ENCODE measurements at places on chromosomes 5 and 9. TPM values are rescaled to one million over a fixed set of nuclear protein-coding genes. Genes with fewer than 3 reads are reported as not detected.
A peak's percentile ranks its signal among the peaks of the same experiment; 100 is the strongest.

DNA sequence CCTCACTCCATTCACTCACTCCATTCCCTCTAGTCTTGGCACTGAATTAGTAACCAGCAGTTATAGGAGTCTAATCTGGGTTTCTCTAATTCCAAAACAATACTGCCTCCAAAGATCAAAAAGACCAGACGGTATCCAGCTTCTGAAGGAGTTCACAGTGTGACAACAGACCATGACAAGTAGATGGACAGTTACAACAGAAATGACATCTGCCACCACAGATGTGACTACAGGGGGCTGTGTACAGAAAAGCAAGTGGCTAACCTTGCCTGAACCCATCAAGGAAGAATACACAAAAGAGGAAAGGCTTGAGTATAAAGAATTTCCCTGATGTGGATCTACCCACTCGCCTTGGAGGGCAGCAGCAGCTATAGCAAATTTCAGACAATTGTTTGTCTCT, 112.4 kb downstream of the ACTL7B start:
- DNase-seq, result no peak

DNA sequence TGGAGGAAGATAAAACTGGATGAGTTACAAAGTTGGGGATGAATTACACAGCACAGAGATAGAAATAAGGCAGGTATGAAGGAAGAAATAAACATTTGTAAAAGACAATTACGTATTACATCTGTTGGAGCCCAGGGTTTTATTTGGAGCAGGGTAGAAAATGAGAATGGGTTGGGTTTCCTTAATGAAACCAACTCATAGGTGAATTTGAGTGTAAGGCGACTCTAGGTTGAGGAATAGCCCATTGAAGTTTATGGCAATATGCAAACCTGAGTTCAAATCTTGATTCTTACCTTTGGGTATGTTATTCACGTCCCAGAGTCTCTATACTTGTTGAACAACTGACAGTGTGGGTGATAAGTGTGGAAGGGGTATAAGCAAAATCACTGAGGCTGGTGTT, 422.3 kb upstream of the WWC1 start:
- DNase-seq, result no peak

DNA sequence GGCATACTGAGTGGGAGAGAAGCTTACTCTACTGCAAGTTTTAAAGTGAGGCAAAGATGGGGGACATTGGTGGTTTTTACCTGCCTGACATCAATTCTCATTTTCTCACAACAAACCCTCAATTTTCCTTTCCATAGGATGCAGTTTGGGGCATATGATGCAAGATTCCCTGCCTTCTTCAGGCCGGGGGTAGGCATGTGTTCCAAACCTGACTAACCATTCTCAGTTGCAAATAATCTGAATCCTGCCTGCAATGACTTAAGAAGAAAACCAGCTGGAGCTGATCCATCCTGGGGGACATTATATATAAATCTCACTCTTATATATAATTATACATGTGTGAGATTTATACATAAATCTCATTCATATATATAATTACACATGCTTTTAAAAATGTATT, 223.6 kb upstream of the EFNA5 start:
- no peak for DNase-seq

CCDC192 gene
- total RNA-seq, result not detected

CEL gene
- 0.48 TPM for total RNA-seq

DNA sequence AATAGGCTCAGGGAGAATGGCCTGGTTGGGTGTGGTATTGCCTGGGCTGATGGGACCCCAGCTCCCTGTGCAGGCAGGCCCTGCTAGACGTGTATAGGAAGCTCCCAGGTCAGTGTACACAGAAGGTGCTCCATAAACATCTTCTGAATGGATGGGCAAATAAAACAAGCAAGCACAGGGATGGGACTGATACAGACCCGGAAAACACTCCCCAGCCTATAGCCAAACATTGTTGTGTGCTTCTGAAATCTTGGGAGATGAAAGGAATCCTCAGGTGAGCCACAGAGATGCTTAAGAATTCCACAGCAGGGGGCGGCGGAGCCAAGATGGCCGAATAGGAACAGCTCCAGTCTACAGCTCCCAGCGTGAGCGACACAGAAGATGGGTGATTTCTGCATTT, 151.8 kb downstream of the ENTREP1 start:
- no peak for DNase-seq

C9orf50 gene
- total RNA-seq, result not detected

DNA sequence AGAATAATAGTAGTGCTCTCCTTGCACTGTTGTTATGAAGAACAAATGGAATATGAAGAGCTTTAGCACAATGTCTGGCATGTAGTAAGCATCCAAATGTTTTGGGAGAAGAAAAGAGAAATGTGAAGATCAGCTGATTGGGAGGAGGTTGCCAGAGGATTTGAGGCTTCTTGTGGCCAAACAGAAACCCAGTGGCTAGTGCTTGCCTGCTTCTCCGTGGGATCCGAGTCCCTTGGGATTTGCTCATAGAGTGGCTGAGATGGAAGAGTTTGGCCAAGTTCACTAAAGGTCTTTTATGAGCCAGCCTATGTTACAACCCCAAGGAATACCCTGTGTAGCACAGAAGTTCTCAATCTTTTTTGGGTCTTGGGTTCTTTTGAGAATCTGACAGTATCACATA, 86.0 kb downstream of the ANGPTL2 start:
- DNase-seq, result no peak

SGCD gene
- total RNA-seq, result 15.6 TPM

GRCh38 chr9:114953959-114954358, 23.6 kb upstream of the TNFSF8 start:
- peak; percentile 36 for DNase-seq

DNA sequence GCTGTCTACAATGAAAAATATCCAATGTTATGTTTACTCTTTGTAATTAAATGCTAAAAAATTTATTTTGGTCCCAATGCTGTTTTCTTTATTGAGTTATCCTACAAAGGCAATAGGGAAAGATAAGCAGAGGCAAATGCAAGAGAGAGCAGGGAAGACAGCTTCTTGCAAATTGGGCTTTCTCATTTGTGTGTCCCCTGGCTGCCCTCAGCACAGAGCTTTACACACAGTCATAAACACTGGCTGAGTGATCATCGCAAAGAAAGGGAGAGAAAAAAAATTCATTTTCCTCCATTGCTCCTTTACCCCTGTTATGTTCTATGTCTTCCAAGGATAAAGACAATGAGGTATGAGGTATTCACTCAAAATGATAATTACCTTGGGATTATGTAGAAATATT, 2.3 kb upstream of the TSSK1B start:
- DNase-seq, result no peak

NUDT2 gene
- 19.8 TPM for total RNA-seq

NR5A1 gene
- total RNA-seq, result 303 TPM

DNA sequence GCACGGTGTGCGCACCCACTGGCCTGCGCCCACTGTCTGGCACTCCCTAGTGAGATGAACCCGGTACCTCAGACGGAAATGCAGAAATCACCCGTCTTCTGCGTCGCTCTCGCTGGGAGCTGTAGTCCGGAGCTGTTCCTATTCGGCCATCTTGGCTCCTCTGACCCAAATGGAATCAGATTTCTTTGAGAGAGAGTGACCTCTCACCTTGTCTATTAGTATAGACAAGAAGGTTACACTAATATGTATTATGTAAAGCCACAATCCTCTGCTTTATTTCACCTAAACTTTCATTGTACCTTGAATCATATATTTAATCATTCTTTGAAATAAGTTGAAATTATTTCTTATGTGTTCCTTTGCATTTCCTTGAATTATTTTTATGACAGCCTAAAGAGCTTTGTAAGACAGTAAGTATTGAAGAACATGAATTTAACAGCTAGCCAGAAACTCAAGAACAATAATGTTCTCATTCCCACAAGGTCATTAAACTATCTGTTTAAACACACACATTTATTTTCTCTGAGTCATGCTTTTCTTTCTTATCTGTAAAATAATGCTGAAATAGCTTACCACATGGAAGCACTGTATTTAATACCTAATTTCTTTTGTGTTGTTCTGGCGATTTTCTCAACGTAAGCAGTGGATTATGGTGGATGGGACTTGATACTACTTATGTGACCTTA, 91.8 kb upstream of the DMRTA1 start:
- no peak for DNase-seq

- peak; percentile 65 for DNase-seq
These were observed 79.0 kb downstream of the GLDC start for GRCh38 chr9:6566409-6567139.

- no peak for DNase-seq
These were observed 117.5 kb upstream of the CXCL14 start for GRCh38 chr5:135696317-135696716.

ANXA1 gene
- total RNA-seq, result 16.5 TPM

GRCh38 chr5:26553079-26553478, 485.3 kb downstream of the CDH9 start:
- DNase-seq, result no peak

DNA sequence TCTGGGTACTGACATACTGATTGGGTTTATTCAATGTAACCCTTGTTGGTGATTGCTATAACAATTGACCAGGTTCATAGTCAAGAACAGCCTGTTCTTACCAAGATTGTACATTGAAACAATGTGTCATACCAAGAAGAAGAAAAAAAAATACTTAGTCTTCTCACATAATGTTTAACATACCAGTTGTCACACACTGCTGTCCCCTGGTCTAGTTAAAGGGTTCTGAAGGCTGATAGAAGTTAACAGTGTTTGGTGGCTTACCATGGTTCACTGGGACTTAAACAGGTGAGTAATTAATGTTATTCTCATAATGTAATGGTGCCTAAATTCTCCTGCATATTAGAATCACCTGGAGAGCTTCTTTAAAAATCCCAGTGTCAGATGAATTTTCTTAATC, 18.5 kb upstream of the CDC42SE2 start:
- no peak for DNase-seq

- DNase-seq, result no peak
These were observed 8.5 kb upstream of the TGFBR1 start for GRCh38 chr9:99096409-99096808.

DNA sequence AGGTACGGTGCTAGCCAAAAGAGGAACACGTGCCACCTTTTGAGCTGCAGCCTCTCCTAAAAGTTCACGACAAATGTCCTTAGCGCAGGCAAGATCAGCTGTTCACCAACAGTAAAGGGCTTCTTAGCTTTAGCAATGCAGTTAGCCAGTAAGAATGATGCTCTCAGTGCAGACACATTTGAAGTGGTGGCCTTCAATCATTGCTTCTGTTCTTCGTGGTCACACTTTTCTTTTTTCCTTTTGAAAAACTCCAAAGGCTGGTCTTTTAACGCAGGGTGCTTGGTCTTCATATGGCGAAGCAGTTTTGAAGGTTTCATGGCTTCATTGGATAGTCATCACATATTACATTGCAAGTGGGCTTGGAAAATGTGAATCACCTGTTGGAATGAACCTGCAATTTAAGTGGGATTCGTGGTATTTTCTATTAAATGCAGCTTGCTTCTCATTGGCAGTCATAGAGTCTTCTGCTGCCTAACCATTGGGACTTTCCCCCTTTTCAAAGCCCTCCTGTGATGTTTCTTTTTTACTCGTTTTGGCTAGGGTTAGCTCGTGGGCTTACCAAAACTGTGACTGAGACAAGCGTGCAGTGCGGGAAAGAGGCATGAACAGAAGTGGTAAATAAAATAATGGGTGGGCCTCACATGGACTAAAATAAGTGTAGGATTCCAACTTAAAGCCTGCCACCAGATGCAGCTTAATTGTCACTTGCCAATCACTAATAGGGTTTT, 100.9 kb downstream of the MRPL36 start:
- no peak for DNase-seq

- DNase-seq, result no peak
These were observed 126.8 kb downstream of the SPATA31D1 start for GRCh38 chr9:82115331-82115730.

DNA sequence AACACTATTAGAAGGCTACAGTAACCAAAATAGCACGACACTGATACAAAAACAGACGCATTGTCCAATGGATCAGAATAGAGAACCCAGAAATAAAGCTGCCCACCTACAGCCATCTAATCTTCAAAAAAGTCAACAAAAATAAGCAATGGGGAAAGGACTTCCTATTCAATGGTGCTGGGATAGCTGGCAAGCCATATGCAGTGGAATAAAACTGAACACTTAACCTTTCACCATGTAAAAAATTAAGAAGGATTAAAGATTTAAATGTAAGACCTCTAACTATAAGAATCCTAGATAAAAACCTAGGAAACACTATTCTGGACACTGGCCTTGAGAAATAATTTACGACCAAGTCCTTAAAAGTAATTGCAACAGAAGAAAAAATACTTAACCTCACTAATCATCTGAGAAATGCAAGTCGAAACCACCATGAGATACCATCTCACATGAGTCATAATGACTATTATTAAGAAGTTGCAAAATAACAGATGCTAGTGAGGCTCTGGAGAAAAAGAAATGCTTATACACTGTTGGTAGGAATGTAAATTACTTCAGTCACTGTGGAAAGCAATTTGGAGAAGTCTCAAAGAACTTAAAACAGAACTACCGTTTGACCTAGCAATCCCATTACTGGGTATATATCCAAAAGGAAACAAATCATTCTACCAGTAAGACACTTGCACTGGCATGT, 203.3 kb upstream of the CDH9 start:
- no peak for DNase-seq

GRCh38 chr5:96509316-96509715, 76.3 kb upstream of the PCSK1 start:
- DNase-seq, result no peak

GRCh38 chr9:119881898-119882297, 512.7 kb upstream of the BRINP1 start:
- no peak for DNase-seq

- peak; percentile 31 for DNase-seq
These were observed 45.2 kb upstream of the ANKRD31 start for GRCh38 chr5:75281716-75282465.

LHX3 gene
- not detected for total RNA-seq

DNA sequence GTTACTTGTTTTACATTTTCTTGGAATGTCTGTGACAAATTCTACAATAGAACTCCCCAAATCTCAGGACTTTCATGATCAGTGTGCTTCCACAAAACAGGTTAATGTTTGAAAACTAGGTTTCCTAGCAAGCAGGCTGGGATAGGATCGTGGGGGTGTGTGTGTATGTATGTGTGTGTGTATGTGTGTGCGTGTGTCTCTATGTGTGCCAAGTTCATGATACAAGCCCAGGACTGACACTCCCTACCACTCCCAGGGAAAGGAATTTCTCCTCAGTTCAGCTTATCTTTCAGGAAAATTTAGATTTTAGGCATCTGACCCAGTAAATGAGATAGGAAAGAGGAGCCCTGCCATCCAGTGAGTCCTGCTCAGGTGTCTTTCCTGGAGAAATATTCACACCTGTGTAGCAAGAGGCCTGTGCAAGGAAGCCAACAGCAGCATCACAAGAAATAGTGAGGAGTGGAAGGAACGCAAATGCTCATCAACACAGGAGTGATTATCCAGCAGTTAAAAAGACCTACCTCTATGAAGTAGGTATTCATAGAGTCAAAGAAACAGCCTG, 13.8 kb upstream of the ABLIM3 start:
- DNase-seq, result no peak

GRCh38 chr5:118144540-118144939, 843.8 kb downstream of the DTWD2 start:
- DNase-seq, result no peak

EDIL3 gene
- 38.9 TPM for total RNA-seq

DNA sequence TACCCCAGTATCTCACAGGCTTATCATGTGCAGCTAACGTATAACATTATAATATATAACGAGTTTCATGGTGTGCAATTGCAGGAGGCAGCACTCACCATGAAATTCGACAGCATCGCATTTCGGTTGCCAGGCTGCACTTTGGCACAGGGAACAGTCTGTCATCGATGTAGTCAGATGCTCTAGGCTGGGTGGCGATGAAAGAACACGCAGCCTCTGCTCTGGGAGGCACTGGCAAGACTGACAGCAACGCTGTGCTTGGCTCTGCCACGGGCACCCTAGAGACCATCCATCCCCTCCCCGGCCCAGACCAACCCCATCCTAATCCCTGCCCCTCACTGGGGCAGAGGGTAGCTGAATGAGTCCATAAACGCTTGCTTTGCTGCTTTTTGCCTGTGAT, 290.8 kb downstream of the MED10 start:
- DNase-seq, result no peak

Data from adrenal gland (tissue), 19 donors.